ENCODE measurements at places on chromosomes 16 and 17.
A peak's percentile ranks its signal among the peaks of the same experiment; 100 is the strongest.

- no peak for DNase-seq
These were observed 9.1 kb downstream of the ATP2A3 start for GRCh38 chr17:3954976-3955672.

GRCh38 chr16:79677799-79678530 is 77.4 kb upstream of the MAF start:
- no peak for DNase-seq

DNA sequence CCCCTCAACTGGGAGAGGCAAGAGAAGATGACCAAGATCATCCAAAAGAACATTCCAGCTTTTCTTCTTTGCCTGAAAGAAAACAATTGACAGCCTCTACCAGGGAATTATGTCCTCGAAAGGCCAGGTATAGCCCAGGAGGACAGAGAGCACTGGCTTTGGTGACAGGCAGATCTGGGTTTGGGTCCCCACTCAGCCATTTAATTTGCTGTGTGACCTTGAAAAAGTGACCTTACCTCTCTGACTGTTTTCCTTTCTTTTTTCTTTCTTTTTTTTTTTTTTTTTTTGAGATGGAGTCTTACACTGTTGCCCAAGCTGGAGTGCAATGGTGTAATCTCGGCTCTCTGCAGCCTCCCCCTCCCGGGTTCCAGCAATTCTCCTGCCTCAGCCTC is 27.7 kb upstream of the KIFC3 start:
- no peak for DNase-seq

DNA sequence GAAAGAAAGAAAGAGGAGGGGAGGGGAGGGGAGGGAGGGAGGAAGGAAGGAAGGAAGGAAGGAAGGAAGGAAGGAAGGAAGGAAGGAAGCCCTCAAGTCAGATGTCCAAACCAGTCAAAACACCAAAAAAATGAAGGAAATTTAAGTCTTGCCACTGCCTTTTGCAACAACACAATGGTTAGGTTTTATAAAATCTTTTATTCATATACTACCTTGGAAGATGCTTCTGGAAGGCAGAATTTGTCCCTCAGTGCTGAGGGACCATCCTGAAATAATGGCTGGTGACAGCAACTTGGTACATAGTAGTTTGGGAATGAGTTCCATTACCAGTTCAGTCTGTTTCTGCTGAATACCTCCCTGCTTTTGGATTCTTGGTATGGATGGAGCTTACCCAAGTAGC is 7.9 kb downstream of the APOH start:
- no peak for DNase-seq

- no peak for DNase-seq
These were observed 142.6 kb downstream of the STX8 start for GRCh38 chr17:9432934-9433421.

DNA sequence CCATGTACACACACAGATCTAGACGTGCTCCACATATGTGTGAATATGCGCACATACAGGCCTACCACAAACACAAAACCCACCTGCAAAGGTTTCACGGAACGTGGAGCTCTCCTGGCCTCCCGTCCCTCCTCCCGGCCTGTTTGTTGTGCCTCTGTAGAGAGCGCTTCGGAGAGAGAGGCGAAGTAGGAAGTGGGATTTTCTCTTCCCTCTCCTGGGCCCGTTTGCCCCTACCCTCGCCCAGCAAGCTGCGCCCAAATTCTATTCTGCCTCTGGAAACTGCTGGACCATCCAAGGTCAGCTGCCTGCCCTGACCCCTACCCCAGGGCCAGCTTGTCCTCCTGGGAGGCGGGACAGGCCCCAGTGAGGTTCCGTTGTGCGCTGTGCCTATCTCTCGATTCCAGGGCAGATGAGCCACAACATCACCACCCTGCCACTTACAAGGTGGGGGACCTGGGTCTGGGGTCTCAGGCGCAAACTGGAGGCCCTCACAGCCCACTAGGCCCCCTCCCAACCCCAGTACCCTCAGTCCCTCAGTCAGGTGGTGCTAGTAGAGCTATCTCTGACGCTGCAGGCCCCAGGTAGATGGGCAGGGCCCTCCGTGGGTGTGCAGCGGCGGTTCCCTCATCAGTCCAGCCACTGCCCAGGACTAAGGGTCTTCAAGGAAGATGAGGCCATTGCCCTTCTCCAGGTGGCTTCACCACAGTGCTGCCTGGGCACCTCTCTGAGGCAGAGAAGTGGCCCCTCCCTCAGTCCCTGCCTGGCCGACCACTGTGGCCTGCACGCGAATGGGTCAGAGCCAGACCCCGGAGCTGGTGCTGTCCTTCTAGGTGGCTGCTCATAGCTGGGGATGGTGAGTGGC is 54.2 kb downstream of the BEAN1 start:
- DNase-seq: no peak

GRCh38 chr16:89596957-89597649 is 16.3 kb upstream of the DPEP1 start:
- DNase-seq: no peak

DNA sequence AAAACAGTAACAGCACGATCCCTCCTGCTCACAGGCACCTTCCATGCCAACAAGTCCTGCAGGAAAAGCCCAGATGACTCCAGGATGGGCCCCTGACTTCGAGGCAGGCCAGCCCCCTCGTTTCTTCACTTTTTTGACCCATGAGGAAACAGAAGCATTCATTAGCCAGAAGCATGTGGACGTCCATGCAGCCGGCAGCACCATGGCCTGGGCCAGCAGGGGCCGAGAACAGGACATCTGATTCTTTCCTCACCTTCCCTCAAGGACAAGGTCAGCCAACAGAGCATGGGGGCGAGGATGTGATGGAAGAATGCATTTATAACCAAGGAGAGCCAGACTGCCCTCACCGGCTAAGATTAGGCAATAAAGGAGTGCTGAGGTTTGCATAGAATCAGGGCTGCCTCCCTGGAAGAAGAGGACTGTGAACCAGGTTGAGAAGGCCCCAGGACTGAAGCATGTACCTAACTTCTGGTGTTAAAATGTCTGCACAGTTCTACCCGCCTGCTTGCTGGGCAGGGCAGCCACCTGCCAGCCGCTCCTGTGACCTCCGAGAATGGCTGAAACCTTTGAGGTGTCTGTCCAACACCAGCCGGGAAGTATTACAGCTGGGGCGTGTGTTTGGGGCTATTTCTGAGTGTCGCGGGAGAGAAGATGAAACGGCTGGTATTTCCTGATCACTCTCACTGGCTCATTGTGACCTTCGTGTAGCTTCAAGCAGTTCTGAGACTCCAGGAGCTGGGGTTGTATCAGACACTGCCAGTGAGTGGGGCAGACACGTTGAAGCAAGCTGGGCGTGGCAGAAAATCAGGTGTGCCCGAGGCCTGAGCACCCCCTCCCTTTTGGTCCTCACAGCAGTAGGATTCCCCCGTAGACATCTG is 94.0 kb upstream of the TNRC6C start:
- DNase-seq: peak; percentile 85

- peak; percentile 83 for DNase-seq
These were observed 35.8 kb upstream of the LHX1 start for GRCh38 chr17:36901506-36901905.

GRCh38 chr17:64309710-64310109 is 46.6 kb upstream of the TEX2 start:
- DNase-seq: no peak

- no peak for DNase-seq
These were observed 79.1 kb downstream of the KSR1 start for GRCh38 chr17:27535178-27535928.

- DNase-seq: no peak
These were observed 58.2 kb upstream of the HS3ST4 start for GRCh38 chr16:25633549-25633948.

DNA sequence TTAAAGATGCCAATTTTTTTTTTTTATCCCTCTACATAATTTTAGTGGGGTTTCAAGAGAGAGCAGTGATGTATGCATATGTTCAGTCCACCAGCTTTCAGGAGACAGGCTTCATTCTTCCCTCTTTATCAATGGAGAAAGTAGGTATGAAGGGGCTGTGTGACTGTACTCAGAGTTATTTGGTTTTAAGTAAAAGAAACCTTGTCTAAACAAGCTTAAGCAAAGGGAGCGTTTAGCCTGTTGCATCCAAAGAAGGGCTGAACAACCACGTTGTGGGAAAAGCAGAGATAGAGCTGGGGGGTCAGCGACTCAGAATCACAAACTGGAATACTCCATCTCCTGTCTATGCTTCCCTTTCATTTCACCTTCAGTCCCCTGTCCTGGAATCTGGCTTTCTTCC is 50.4 kb upstream of the HAS3 start:
- DNase-seq: no peak

DNA sequence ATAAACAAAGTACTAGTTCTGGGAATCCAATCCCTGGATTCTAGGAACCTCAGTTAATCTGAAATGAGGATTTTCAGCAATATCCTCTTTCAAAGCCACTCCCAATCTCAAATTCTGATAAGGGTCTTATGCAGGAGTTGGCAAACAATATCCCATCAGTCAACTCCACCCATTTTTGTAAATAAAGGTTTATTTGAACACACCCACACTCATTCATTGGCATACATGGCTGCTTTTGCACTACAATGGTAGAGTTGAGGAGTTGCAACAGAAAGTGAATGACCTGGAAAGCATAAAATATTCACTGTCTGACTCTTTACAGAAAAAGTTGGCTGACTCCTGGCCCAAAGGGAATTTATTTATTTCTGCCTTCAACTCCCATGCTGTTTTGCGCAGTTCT is 157.7 kb upstream of the CDH11 start:
- no peak for DNase-seq

DNA sequence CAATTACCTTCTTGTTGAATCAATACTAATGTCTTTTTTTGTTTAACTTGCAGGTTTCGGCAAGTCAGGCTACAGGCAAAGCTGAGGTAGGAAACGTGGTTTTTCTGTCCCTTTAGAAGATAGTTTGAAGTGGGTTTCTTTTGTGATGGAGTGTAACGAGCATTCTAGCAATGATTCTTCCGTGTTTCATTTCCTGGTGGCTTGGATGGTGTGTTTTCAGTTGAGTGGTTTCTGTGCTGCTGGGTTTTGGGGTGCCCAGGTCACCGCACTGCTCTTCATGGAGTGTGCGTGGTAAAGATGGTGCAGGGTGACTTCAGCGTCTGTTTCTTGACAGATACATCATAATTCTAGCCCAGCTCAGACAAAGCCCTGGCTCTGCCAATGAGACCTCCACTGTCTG is 769.7 kb upstream of the EEF2KMT start:
- DNase-seq: no peak

- DNase-seq: no peak
These were observed 43.2 kb upstream of the MRPS23 start for GRCh38 chr17:57892820-57893595.

- peak; percentile 2 for DNase-seq
These were observed 90.7 kb upstream of the SMIM36 start for GRCh38 chr17:55601874-55602364.

- no peak for DNase-seq
These were observed 5.7 kb upstream of the SNAI3 start for GRCh38 chr16:88691924-88692560.

DNA sequence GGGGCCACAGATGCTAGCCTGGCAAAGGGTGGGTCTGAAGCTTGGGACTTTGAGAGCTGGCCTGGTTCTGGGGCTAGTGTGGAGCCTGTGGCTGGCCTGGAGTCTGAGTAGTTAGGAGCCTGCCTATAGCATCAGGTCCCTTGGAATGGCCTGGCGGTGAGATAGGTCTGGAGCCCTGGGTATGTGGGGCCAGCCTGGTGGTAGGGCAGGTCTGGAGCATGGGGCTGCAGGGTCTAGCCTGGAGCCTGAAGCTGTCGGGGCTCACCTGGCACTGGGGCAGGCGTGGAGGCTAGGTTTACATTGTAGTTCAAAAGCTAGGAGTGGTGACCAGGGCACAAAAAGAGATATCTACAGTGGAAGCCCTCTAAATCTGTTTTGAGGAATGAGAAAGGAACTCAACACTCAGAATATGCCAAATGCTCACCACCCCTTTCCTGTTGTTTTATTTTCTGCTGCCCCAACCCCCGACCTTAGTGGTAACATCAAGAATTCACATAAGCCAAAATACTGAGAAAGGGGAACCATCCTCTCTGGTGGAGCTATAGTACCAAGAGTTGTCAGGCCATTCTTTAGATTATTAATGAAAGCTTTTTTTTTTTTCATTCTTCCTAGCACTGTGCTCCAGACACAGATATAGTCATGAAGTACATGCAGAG is 100.3 kb downstream of the TANC2 start:
- no peak for DNase-seq

DNA sequence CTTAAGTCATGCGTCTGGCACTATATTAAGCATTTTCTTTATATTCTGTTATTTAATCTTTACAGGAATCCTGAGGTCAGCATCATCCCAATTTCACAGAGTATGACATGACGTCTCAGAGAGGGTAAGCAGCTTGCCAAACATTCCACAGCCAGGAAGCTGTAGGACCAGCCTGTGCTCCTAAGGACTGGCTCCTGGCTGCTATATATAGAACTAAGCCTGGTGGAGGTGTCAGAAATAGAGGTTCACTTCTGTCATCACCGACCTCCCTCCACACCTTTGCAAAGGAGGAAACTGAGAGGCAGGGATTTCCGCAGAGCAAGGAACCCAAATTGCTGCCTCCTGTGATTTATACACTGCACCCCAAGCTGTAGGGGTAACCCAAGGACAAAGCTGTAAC is 37.9 kb upstream of the NDRG4 start:
- no peak for DNase-seq

DNA sequence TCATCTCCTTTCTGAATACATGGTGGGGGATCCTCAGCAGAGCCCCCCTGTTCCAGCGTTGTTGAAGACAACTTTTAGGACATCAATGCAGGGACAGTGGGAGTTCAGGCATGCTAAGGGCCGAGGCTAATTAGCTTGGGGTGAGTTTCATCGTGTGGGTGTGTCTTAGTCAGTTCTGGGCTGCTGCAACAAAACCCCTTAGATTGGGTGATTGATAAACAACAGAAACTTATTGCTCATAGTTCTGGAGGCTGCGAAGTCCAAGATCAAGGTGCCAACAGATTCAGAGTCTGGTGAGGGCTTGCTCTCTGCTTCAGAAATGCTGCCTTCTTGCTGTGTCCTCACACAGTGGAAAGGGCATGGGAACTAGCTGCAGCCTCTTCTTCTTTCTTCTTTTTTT is 214.0 kb downstream of the NTN1 start:
- no peak for DNase-seq

DNA sequence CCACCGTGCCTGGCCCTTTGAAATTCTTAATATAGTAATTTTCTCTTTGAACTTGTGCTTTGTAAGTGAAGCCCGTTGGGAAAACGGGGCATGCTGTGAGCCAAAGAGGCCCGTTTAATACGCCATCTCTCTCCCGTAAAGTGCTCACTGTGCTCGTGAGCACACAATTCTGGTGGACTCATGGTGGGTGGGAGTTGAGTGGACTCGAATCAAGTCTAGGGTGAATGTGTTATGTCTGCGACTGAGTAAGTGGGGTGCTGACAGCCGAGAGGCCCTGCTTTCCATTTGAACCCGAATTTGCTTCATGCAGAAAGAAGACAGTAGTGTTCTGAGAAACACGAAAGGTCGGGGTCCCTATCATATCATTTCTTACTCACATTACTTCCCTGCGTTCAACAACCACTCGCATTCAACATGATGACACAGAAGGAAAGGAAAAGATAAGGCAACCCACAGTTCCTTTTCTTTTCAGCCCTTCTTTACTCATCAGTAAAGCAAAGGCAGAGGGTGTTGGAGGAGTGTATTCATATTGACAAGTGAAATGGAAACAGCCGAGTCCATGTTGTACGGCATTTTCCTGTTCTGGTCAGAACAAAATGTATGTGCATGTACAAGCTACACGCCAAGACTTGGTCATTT is 4.8 kb upstream of the ATP2A3 start:
- DNase-seq: no peak

- no peak for DNase-seq
These were observed 9.9 kb upstream of the SPPL2C start for GRCh38 chr17:45834471-45835396.

- no peak for DNase-seq
These were observed 49.9 kb upstream of the CPNE2 start for GRCh38 chr16:57042157-57043111.

- no peak for DNase-seq
These were observed 120.3 kb downstream of the AXIN2 start for GRCh38 chr17:65441053-65441605.
